Suppressor macrophage (primary cell): ENCODE measurements at places on chromosomes 11 and 22.

DNA sequence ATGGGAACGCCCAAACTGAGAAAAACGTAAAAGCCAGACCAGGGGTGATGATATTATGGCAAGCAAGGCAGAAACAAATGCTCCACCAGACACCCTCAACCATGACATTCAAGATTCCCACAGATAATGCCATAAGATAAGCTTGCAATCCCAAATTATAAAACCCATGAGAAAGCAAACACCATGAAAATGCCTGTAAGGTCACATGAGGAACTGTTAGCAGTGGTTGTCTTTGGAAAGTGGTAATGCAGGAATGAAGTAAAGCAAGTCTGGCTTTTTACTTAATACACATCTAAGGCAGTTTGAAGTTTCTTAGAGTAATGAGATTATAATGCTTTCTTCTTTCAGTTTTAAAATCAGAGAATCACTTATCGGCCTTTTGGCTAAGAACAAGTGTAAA is 111.0 kb downstream of the MN1 start:
- no peak for DNase-seq

DNA sequence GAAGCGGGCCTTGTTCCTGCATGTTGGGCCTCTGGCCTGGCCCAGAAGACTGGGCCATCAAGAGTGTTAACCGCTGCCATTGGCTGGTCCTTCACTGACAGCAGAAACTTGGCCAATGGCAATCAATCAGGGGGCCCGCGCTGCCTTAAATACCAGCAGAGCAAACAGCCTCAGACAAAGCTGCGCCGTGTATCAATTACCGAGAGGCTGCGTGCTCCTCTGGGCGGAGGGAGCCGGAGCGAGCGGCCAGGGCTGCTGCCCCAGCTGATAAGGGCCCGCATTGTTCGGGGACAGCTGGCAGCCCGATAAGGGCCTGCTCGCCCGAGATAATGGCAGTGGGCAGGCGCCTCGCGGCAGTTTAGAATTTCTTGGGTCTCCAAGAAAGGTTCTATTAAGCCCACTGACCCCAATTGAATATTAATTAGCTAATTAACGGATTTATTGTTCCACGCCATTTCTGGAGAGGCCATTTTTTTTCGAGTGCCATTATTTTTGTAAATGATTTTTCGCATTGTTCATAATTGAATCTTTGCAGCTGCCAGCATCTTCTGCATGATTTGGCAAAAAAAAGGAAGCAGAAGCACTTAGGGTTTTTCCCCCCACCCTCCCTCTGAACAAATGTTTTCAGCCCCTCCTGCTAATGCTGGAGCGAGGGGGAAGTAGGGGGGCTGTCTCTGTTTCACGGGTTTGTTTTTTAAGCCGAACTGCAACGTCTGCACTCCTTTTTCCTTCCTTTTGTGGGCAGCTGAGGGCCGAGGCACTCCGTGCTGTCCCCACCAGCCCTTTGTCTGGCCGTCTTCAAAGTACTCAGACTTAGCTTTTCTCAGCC is 37.6 kb upstream of the RIC3 start:
- DNase-seq: peak; percentile 81

- peak; percentile 7 for DNase-seq
Measured at GRCh38 chr11:4039011-4039410, 55.6 kb upstream of the RRM1 start.

- DNase-seq: no peak
Measured at GRCh38 chr11:70786021-70786665, 387.8 kb downstream of the CTTN start.

- no peak for DNase-seq
Measured at GRCh38 chr22:16959345-16959930, 48.6 kb downstream of the GAB4 start.

- no peak for DNase-seq
Measured at GRCh38 chr11:88301488-88302140, 35.9 kb downstream of the CTSC start.

GRCh38 chr22:37918580-37919270 is 12.6 kb downstream of the MICALL1 start:
- DNase-seq: no peak

- DNase-seq: peak; percentile 65
Measured at GRCh38 chr11:93089474-93090102, 108.2 kb downstream of the SLC36A4 start.

GRCh38 chr22:36321797-36322601 is 65.8 kb downstream of the MYH9 start:
- DNase-seq: no peak

DNA sequence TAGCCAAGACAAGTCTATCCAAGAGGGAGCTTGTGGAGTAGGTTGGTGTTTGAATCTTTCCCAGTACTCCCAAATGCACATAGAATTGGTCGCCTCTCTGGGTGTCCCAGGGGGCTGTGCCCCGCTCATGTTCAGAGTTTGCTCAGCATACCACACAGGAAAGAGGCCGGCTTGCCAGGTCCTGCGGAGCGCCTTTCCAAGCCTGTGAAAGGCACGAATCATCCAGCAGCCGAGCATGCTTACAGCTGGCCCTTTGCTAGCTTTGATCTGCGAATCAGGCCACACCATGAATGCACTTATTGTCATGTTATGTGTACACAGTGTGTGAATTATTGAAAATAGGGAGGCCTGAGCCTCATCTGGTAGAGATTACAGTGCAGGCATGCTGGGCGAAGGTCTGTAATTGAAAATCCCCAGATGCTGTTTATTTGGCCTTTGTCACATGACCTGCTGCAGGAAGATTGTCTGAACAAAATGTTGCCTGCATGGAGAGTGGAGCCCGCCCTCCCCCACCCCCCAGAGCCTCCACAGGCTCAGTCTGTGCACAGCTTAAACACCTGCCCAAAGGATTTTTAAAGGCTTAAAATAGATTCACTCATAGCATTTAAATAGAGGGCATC is 163.3 kb upstream of the RASSF10 start:
- DNase-seq: no peak

- DNase-seq: no peak
Measured at GRCh38 chr22:46646531-46647215, 26.5 kb downstream of the GRAMD4 start.

DNA sequence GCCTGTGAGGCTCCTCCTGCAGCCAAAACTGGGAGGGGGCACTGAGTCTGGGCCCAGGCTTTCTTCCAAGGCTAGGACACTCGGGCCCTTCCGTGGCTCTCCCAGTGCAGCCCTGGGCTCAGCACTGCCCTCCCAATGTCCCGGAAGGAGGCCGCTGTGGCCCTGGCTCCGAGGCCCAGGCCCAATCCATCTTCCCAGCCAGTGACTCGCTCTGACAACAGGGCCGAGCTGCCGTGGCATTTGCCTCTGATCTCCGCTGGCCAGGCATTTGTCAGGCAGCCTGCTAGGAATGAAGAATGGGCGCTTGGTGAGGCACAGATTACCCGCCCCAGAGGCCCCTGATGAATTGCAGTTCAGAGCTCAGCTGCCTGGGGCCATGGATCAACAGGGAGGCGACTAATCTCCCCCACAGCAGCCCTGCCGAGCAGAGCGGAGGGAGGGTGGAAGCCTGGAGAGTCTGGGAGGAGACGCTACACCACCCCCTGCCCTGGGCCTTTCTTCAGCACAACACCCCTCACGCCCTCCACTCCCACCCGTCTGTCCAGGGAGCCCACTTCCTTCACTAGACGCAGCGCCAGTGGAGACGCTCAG is 8.3 kb downstream of the FXYD2 start:
- DNase-seq: no peak

- no peak for DNase-seq
Measured at GRCh38 chr11:19987331-19987801, 172.9 kb downstream of the DBX1 start.

DNA sequence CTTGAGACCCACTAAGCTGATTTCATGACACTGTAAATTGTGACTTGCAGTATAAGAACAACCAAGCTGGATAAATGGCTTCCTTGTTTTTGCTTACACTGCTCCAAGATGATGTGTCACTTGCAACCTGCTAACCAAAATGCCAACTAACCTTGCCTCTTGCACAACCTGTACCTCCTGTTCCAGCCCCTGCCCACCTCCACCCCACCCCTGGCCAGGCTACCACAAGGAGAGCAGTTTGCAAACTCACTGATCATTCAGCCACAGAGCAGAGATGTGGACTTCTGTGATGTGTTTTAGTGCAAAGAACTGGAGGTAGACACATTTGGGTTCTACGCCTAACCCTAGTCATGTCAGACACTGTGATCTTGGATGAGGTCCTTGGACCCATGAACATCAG is 4.3 kb upstream of the APOL6 start:
- no peak for DNase-seq

- peak; percentile 62 for DNase-seq
Measured at GRCh38 chr11:68632802-68633201, 51.5 kb upstream of the GAL start.

GRCh38 chr11:12802418-12803085 is 128.3 kb downstream of the TEAD1 start:
- DNase-seq: no peak

DNA sequence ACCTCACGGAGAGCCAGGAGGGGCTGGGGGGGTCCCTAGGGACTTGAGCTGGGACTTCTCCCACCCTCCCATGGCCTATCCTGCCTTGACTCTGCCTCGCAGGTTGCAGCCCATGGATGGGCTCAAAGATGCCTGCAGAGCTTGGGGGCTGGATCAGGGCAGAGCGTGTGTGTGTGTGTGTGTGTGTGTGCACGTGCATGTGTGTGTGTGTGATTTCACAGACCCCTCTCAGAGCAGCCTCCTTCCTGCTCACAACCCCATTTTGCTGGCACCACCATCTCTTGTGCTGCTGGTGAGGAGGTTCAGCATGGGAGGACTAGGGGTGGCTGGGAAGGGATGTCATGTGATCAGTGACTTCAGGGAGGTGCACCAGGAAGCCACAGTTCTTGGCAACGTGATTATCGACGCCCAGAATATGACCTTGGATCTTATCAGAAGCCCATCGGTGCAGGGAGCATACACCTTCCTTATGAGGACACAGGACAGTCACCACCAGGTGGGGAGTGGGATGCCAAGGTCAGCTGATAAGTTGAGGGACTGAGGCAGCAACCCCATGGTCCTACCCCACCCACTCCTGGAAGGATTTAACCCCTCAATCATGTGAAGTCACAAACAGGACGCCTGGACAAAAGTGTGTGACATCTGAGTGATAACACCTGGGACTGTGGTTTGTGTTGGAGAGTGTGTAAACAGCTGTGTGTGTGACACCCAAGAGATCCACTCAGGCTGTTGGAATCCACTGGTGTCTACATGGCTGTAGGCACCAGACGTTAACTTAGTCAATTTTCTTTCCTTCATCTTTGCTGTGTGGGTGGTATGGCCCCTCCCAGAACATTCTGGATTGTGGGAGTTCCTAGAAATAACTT is 1.8 kb upstream of the NAALADL1 start:
- no peak for DNase-seq
